ENCODE measurements at places on chromosomes 12 and 14.

DNA sequence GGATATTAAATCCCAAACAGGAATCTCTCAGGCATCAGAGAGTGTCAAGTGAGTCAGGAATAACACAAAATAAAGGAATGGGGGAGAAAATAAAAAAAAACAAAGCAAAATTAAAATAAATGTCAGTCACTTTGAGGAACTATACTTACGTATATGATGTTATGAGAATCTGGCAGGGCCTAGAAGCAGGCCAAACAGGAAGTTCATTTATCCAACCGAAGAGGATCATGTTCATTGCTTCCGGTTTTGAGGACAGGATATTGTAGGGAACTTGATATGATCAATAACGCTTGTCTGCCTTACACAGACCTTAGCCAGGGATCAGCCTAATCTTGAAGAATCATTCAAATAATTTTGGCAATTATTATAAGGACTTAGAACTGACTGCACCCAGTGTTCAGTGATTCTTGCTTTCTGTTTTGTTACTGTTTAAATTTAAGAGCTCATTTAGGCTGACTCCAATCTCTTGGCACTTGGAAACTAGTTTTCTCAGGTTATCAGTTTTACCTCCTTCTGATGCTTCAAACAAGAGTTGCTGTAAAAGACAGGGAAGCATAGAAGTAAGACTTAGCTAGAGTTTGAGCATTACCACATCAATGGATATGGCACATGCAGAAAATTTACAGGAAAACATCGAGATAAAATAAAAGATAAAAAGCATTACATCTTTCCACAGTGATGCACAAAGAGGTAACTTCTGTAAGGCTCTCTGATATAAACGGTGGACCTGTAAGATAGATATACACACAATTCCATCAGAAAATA is 53.4 kb downstream of the ZFC3H1 start:
- no peak for DNase-seq

- DNase-seq = no peak
These were observed 617.5 kb downstream of the VRK1 start for GRCh38 chr14:97414718-97415098.

DNA sequence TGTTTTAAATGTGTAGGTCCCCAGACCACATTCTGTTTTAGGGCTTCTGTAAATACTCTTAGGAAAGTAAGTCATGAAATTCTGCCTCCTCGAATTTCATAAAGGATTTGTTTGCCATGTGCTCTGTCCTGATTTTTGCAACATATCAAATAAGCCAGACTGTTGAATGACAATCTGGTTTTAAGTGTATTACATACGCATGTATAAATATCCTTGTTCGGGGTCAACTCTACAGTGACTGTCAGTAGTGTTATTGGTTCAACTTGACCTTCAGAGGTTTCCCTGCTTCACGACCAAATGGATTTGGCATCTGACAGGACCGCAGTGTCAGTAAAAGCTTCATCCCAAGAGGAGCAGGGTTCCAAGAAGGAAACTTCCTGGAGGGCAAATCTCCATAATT is 52.7 kb downstream of the PPM1A start:
- DNase-seq = no peak

GRCh38 chr14:87687420-87687819 is 305.6 kb downstream of the GALC start:
- no peak for DNase-seq

DNA sequence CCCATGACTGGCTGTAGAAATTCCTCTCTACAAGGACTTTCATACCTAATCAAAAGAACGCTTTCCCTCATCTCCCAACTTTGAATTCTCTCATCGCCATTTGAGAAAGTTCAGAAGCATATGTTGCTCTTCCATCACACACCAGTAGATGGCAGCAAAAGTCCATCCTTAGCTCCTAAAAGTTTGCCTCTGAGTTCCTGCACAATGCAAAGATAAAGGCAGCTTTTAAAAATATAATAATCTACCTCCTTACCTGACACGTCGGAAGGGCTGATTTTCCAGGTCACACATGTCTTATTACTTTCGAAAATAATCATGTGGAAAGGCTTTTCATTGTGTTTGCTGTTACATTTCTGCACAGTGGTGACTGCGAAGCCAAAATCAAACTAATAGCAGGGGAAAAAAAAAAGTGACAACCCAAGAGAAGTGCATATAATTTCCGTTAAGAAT is 456.7 kb upstream of the SEL1L start:
- DNase-seq = peak; percentile 2

DNA sequence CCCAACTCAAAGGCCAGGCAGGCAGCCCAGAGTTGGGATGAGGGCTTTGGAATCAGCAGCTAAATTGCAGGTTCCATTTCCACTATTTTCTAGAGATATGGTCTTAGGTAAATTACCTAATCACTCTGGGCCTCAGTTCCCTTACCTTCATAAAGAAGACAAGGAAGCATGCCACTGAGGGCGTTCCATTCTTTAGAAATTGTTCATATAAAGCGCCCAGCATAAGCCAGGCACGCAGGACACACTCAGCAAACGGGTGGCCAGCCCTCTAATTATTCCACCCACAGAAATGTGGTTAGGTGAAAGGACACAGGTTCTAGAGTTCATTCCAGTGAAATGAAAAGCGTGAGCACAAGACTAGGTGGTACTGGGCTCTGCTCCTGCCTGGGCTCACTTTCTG is 87.9 kb upstream of the BCL11B start:
- no peak for DNase-seq

- no peak for DNase-seq
These were observed 37.8 kb upstream of the OR4E1 start for GRCh38 chr14:21711360-21711961.

DNA sequence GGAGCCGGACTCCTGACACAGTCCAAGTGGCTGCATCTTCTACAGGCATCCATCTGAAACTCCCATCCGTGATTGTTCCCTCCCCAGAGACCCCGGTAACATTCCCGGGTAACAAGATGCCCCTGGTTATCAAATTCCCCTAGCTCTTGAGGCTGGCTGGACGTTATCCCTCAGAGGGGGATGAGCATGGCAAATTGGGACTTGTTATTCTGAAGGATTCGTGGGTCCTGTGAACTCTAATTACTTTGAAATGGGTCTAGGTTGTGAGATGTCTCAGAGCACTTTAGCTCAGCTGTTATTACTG is 642 bp upstream of the PAN2 start:
- no peak for DNase-seq

DNA sequence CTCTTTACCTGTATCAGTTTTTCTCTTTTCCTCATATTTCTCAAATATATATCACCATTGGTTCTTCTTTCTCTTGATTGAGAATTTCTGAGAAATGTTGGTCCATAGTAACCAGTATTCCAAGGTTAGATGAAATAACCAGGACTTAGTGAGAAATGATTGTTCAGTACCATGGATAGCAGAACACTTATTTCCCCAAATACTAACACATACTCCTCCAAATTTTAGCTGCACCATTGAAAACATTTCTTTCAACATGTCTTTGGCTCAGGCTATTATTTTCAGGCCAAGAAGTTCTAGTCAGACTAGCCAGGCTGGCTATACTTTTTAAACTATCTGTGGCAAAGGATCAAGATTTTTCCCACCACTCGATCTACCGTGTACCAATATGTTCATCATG is 113.3 kb downstream of the PTPRO start:
- DNase-seq = no peak

DNA sequence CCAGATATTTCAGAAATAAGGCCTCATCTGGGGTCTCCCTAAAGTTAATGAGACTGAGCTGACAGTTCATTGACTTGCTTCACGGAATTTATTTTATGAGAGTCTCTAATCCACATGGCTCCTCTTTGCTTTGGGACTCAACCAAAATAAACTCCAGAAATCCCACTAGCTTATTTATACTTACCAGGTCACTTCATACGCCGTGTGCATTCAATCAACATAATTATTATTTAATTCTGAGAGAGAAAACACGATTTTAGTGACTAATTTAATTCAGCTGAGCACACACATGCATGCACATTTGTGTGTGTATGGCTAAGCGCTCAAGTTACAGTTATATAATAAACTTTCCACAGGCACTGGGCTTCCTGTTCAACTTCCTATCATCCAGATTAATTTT is 333.4 kb upstream of the CCDC196 start:
- no peak for DNase-seq

GRCh38 chr12:64110864-64111263 is 111.2 kb downstream of the KICS2 start:
- DNase-seq = no peak

- no peak for DNase-seq
These were observed 49.0 kb downstream of the MSRB3 start for GRCh38 chr12:65327207-65328076.

DNA sequence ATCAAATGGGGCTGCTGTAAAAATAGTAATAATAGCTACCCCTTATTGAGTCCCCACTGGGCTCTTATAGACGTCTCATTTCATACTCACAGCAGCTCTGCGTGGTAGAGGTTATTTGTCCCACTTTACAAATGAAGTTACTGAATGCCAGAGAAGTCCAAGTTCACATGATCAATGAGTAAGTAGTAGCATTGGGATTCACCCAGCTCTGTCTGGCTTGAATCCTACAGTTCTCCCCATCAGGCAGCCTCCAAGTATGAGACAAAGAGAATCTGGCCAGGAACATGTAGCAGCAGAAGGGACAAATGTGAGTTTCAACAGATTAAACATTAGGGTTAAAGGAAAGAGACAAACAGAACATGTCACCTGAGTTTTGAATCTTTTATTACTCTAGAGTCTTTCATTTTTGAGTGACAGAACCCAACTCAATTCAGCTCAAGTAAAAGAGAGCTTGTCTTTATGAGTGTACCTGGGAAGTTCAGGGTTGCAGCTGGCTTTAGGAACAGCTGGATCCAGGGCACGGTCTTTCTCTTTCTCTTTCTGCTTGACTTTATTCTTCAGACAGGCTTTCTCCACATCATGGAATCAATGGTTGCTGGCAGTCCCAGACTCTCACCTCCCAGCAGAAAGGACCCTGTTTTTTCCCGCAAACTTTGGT is 64.1 kb upstream of the JDP2 start:
- no peak for DNase-seq

DNA sequence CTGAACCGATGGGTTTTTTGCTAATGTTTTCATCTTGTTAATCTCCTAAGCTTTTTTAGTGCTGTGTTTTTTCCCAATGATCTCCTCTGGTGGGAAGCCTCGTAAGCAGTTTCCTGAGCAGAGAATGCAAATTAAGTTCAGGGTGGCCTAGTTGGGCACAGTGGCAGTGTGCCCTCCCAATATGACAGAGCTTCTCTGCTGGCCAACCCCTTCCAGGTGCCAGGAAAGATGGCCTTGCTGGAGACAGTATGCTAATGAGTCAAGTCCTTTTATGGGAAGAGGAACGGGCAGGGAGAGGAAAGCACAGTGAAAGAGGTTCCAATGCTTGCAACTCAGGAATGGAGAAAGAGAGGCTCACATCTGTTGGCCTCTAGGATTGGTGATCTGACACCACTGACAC is 115.8 kb downstream of the GCH1 start:
- DNase-seq = no peak

- no peak for DNase-seq
These were observed 11.6 kb upstream of the HAL start for GRCh38 chr12:96007729-96008128.

- no peak for DNase-seq
These were observed 893.1 kb downstream of the TMEM121 start for GRCh38 chr14:106419376-106419965.

DNA sequence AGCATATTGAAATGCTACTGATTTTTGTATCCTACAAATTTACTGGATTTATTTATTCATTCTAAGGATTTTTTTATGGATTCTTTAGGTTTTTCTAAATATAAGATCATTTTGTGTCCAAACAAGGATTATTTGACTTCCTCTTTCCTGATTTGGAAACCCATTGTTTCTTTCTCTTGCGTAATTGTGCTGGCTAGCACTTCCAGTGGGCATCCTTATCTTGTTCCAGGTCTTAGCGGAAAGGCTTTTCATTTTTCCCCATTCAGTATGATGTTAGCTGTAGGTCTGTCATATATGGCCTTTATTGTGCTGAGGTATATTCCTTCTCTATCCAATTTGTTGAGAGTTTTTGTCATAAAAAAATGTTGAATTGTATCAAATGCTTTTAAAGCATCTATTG is 57.2 kb upstream of the RHOJ start:
- DNase-seq = no peak

- no peak for DNase-seq
These were observed 727 bp downstream of the LDHB start for GRCh38 chr12:21656905-21657325.
